ENCODE measurements at places on chromosomes 1 and 21. TPM values are rescaled to one million over a fixed set of nuclear protein-coding genes. Genes with fewer than 3 reads are reported as not detected.

- no peaks in the 10 kb centered on the region for H3K36me3 ChIP-seq
- H3K27me3 ChIP-seq: no peaks in the 10 kb centered on the region
- no peak overlapping the region for H3K4me3 ChIP-seq
Observed at GRCh38 chr1:109527098-109527811, 12.4 kb upstream of the GPR61 start.

The GBP7 gene
- total RNA-seq: 0.23 TPM

DNA sequence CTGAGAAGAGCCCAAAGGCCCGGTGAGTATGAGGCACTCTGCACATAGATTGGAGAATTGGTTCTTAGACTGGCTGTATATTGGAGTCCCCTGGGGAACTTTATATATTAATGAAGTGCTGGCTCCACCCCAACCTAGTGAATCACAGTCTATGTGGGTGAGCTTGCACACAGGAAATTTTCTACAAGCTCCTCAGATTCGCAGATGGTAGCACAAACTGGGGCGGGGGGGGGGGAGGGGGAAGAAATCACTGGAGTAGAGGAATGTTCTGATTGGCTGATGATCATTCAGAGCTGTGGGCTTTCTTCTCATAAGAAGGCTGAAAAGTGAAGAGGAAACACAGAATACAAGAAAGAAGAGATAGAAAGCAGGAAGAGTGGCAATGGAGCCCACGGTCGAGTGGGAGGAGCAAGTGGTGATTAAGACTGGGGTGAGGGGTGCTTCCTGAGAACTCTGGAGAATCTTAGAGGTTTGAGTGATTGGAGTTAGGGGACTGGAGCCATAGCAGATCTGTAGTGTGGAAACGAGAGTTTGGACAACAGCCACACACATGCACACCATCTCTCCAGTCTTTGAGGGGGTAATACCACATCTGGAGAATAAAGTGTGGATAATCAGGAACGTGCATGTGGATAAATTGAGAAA lies 465.9 kb upstream of the DAB1 start:
- no peak overlapping the region for H3K27ac ChIP-seq
- no peak for DNase-seq
- no peak overlapping the region for H3K4me3 ChIP-seq
- peaks cover 8% of the 10 kb centered on the region for H3K27me3 ChIP-seq
- no peaks in the 10 kb centered on the region for H3K36me3 ChIP-seq

The KRTAP12-2 gene
- total RNA-seq: not detected

The MTARC2 gene
- not detected for total RNA-seq

DNA sequence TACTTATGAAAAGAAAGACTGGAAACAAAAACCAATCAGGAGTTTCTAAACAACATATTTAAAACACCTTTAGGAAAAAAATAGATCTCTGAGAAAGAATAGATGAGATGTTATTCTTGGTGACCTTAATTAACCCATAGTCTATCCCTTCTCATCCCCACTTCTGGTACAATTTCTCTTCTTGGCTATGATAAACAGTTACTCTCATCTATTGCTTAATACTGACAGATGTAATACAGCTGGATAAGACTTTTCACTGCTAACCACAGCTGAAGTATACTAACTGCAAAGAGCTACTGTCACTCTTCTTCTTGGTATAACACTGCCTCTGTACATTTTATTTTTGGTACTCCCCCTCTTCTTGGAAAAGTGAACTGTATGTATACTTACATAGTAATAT lies 15.2 kb downstream of the EXTL2 start:
- DNase-seq: no peak
- no peaks in the 10 kb centered on the region for H3K36me3 ChIP-seq
- no peaks in the 10 kb centered on the region for H3K4me1 ChIP-seq
- no peak overlapping the region for H3K27ac ChIP-seq
- no peak overlapping the region for H3K4me3 ChIP-seq
